Inflammatory macrophage (primary cell): ENCODE measurements at places on chromosomes 2 and 18.

DNA sequence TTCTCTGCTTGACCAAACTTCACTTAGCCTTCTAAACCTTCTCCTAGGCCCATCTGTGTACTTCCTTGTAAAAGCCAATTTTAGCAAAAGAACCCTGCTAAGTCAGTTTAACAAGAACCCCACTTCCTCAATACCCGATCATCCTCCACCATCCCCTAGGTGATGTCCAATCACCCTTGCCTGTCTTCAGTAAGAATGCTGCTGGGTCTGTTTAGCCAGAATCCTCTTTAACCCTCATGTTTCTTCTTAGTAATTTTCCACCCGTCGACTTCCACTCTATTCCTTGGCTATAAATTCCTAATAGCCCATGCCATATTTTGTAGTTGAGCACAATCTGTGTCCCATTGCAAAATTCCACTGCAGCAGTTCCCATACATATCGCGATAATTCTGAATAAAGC is 780.0 kb upstream of the RAB6C start:
- no peak for DNase-seq

DNA sequence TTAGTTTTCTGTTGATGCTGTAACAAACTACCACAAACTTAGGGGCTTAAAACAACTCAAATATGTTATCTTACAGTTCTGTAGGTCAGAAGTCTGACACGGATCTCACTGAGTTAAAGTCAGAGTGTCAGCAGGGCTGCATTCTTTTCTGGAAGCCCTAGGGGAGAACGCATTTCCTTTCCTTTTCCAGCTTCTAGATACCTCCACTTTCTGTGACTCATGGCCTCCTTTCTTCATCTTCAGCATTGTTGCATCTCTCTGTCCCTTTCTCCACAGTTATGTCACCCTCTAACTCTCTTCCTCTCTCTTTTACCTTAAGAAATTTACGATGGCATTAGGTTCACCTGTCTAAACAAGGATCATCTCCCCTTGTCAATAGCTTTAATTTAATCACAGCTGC is 13.3 kb upstream of the PPP4R1 start:
- DNase-seq: no peak

GRCh38 chr2:29780906-29781305 is 140.5 kb downstream of the ALK start:
- no peak for DNase-seq

- DNase-seq: no peak
Observed at GRCh38 chr2:1979138-1979537, 234.8 kb upstream of the PXDN start.

GRCh38 chr2:151826737-151827157 is 1.5 kb downstream of the ARL5A start:
- peak; percentile 57 for DNase-seq

DNA sequence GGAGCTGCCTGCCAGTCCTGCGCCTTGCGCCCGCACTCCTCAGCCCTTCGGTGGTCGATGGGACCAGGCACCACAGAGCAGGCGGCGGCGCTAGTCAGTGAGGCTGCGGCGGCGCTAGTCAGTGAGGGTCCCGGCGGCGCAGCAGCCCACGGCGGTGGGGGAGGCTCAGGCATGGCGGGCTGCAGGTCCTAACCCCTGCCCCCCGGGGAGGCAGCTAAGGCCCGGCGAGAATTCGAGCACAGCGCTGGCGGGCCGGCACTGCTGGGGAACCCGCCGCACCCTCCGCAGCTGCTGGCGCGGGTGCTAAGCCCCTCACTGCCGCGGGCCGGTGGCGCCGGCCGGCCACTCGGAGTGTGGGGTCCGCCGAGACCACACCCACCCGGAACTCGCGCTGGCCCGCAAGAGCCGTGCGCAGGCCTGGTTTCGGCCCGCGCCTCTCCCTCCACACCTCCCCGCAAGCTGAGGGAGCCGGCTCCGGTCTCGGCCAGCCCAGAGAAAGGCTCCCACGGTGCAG is 867.4 kb downstream of the DSC3 start:
- DNase-seq: no peak

- DNase-seq: peak; percentile 61
Observed at GRCh38 chr2:85887566-85888019, 1.2 kb downstream of the ST3GAL5 start.

GRCh38 chr18:23967321-23968089 is 47.0 kb upstream of the TTC39C start:
- peak; percentile 94 for DNase-seq

DNA sequence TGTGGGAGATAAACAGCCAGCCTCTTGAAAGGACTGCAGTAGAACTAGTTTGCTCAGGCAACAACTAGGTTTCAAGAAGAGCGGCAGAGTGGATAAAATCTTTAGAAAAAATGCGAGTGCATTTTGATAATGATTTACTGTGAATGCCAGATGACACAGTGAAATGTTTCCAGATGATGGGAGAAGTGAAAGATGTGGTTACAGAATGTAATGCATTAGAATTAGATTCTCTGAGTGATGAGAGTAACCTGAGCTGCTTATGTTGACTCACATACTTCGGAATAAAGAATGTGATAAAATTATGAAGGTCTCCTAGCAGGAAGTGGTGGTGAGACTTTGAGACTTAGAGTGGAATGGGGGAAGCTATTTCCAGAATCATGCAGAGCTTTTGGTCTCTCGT is 184.3 kb downstream of the GULP1 start:
- no peak for DNase-seq

DNA sequence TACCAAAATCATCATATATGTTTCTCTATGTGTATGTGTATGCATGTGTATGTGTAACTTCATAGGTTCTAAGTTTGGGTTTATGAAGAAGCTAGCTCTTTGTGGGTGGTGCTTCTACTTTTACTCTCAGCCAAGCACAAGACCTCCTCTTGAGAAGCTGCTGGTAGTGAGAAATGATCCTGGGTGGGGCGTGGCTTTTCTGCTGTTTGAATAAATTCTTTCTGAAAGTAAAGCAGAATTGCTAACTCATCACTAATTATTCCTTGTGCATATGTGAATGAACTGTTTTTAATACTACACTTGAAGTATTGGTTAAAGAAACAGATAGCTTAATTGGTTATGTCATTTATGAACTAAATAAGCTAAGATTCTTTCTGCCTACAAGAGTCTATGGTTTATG is 7.6 kb upstream of the GAREM1 start:
- DNase-seq: no peak

GRCh38 chr2:71471276-71471675 is 17.9 kb downstream of the DYSF start:
- no peak for DNase-seq

- DNase-seq: no peak
Observed at GRCh38 chr18:58619596-58619930, 9.3 kb downstream of the ALPK2 start.

DNA sequence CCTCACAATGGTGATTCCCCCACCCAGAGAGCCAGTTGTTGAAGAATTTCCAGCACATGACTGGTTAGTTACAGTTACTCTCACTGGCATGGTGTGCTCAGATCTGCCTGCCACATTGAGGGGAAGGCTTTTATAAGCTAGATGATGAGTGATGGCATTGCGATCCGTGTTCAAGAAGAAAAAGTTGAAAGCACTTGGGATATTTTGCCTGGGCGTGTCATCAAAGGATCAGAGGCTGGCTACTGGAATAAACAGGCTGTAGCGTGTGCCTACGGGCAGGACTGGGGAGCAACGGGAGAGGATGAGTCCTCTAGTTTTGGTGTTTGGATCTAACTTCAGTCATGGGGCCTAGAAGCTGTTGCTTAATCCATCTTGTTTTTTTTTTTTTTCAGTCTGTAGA is 175.0 kb downstream of the SETBP1 start:
- DNase-seq: no peak

GRCh38 chr2:28523902-28524301 is 28.0 kb downstream of the PLB1 start:
- DNase-seq: no peak

DNA sequence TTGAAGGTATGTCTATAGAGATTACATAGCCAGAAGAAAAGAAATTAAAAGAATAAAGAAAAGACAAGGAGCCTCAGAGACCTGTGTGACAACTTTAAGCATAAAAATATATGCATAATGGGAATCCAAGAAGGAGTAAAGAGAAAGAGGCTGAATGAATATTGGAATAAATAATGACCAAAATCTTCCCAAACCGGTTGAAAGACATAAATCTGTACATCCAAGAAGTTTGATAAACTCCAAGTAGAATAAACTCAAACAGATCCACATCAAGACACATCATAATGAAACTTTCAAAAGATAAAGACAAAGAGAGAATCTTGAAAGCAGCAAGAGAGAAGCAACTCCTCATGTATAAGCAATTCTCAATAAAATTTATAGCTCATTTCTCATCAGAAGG is 132.4 kb upstream of the ZNF516 start:
- DNase-seq: no peak

DNA sequence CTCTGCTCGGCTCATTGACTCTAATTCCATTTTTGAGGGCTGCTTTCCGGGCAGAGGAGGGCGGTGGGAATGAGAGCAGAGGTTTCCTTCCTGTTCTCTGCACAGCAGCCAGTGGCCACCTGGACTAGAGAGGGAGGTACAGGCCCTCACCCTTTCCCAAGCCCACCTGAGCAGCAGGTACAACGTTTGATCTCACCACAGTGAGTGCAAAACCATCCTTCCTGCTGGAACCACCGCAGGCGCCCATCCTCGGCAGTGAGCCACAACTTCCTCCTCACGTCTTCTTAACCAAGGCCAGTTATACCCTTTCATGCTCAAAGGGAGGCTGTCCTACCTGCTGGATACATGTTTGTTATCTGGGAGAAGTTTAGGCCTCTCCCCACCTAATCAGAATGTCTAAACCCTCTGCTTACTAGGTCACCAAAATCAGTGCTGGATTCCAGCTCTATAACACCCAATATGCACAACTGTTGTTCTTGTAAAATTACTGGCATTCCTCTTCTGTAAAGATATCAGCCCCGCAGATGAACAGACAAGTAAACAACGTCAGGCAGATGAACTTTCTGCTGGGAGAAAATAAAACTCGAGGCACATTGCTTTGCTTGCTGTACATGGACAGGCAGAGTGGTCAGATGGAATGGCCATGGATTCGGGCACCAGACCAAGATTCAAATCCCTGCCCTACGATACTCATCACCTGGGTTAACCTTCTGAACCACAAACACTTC is 191.4 kb downstream of the SH3RF3 start:
- no peak for DNase-seq
